ENCODE measurements at places on chromosomes 1 and 21.

GRCh38 chr1:8410791-8411190, 92.9 kb downstream of the SLC45A1 start:
- DNase-seq: no peak

DNA sequence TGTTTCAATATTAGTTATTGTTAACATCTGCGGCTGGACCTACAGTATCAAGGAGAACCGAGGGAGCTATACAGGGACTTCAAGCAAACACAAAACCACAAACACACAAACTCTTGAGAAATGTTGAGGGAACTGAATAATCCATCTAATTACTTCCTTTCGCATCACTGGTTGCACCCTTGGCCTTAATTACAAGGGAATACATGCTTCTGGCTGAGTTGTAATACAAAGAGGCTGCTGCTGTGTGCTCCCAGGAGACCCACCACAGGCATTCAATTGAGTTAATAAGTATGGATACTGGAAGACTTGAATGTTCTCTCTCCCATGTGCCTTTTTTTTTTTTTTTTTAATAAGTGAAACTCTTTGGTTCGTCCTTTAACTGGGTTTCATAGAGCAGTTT, 16.8 kb upstream of the SMYD2 start:
- no peak for DNase-seq

DNA sequence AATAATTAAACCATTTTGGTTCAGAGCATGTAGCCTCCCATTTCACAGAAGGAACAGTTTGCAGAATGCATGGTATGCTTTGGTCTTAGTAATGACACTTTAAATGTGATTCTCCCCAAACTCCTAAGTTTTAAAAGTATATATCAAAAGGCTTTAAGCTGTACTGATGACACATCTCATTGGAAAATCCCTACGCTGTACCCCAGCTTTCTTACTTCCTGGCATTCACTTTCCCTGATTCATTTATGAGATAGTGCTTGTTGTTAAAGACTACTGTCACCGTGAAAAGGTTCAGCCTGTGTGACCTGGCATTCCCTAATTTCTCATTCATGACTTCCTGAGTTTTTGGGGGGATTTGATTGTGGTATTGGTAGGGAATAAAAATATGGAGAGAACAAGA, 53.4 kb downstream of the MPZL1 start:
- DNase-seq: no peak

DNA sequence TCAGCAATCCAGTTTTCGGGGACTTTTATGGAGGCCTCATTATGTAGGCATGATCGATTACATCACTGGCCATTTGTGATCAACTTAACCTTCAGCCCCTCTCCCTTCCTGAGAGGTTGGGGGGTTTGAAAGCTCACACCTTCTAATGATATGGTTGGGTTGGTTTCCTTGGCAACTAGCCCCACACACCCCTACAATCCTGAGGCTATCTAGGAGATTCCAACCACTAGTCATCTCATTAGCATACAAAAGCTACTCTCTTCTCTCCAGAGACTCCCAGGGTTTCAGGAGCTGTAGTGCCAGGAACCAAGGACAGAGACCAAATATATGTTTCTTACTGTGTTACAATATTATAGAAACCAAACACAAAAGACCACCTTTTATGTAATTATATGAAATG, 35.2 kb upstream of the ZNF326 start:
- no peak for DNase-seq

DNA sequence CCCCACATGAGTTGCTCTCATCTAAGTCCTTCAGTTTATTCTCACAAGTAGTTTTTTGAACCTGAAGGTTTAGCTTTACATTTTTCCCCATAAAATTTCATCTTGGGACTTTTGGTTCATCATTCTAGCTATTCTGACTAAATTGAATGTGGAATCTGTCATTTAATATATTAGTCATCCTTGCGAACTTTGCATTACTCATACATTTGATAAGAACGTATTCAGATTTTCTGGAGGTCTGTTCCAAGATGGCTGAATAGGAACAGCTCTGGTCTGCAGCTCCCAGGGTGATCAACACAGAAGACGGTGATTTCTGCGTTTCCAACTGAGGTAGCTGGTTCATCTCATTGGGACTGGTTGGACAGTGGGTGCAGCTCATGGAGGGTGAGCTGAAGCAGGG, 59.8 kb upstream of the CSF1 start:
- no peak for DNase-seq

- DNase-seq: no peak
Measured at GRCh38 chr21:37560385-37560784, 193.8 kb downstream of the DYRK1A start.

- peak; percentile 50 for DNase-seq
Measured at GRCh38 chr1:155977690-155978324, 540 bp downstream of the ARHGEF2 start.

DNA sequence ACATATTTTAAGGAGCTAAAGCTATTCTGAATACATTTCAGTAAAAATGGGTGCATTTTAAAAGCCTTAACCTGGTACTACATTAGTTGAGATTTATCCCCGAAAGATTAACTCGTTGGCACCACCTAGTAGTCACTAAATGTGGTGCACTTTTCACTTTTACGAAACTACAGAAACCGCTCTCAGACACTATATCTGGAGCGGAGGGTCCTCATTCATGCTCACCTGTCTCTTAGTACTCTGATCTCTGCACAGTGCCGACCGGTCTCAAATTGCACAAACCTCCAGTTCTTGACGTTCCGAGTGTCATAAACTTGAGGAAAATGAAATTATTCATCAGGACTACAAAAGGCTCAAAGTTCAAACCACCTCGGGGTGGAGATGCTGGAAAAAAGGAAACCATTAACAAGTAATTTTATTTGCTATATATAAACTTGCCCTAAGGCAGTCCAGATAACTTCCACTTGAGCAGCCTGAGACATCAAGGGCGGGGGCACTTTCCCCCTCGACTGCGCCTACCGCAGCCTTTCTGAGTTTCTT, 722 bp downstream of the LZIC start:
- no peak for DNase-seq

GRCh38 chr1:219664310-219665029, 51.6 kb upstream of the ZC3H11B start:
- no peak for DNase-seq

- no peak for DNase-seq
Measured at GRCh38 chr1:208221291-208221622, 22.9 kb downstream of the PLXNA2 start.

GRCh38 chr1:206001476-206001888, 1.7 kb downstream of the RAB7B start:
- DNase-seq: peak; percentile 39

DNA sequence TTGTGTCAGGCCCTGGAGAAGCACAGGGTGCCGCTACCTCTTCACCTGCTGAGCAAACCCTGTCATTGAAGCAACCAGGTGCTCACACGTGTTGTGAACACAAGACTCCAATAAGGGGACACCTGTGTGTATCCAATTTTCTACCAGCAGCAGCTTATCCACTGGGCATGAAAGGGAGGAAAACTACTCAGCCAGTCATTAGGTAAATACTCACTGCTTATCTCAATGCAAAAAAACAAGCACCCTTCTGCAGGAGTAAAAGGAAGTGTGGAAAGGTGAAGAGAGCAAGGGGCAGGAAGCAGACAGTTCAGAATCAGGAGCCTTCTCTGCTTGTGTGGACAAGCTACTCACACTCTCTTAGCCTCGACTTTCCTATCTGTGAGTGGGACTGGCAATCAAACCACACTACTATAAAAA, 148.9 kb downstream of the ETS2 start:
- DNase-seq: no peak

- DNase-seq: no peak
Measured at GRCh38 chr1:24089027-24089742, 22.8 kb downstream of the MYOM3 start.

- DNase-seq: peak; percentile 31
Measured at GRCh38 chr1:17207966-17208418, 3.1 kb downstream of the PADI1 start.

GRCh38 chr21:22885614-22886013, 1887.4 kb downstream of the NCAM2 start:
- DNase-seq: no peak

DNA sequence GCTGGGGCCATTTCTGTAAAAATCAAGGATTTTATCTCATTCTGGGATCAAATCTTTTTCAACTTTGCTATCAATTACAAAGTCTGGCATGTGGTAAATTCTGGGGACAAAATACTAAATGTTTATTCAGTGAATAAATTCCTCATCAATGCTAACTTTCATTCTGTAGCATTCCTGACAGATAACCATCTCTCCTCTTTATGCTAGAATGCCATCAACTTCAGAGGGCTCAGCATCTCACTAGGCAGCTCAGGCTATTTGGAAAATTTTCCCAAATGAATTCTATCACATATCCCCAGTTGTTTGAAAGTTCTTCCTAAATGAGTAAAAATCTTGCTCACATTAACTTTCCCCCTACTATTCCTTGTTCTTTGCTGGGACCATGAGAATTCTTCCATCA, 163.0 kb upstream of the DAB1 start:
- no peak for DNase-seq

- no peak for DNase-seq
Measured at GRCh38 chr1:24362982-24363614, 43.9 kb downstream of the GRHL3 start.

DNA sequence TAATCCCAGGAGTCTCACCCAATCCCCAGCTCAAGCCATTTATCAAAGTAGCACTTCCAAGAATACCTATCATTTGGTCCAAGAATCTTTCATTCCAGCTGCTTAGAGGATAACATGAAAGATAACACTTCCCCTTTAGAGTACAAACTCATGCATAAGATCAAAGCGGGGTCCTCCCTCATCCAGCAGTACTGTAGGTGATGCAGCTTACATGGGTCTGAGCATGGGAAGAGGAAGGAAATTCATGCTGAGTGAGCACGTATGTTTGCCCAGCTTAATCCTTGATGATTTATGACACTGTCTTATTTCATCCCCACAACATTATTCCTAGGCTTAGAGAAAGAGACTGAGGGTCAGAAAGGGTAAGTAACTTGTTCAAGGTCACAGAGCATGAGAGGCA, 167.1 kb upstream of the GJB5 start:
- DNase-seq: no peak

DNA sequence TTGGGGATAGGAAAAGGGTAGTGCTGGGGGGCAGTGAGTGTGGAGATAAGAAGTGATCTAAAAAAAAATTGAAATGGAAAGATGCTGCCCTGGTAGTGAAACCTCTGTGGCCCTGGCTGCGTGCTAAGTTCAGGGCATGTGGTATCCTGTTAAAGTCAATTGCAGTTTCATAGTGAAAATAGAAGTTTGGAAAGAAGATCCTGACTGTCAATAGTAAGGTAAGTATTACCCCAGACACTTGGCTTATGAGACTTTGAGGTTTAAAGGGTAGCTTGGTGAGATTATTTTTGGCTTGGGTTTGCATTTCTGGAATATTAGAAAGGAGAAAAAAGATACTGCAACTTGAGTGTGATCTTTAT, 6.8 kb downstream of the ARID1A start:
- DNase-seq: no peak

GRCh38 chr1:56435434-56436262, 143.7 kb downstream of the PLPP3 start:
- DNase-seq: no peak

- peak; percentile 35 for DNase-seq
Measured at GRCh38 chr1:154867064-154867825, 2.8 kb downstream of the KCNN3 start.

GRCh38 chr1:87077959-87078639, 163.7 kb downstream of the HS2ST1 start:
- no peak for DNase-seq

DNA sequence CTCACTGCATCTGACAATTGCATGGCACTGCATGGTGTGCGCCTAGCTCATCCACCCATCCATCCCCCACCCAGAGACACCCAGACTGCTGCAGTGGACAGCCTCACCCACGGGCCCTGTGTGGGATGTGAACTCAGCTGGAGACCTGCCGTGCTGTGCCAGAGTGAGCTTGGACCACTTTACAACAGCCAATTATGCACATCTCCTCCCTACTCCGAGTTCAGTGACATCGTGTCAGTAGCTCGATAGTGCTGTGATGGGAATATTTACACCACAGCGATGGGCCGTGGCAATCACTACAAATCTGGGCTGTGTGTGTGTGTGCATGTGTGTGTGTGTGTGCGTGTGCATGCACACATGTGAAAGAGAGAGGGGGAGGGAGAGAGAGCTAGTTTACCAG, 42.5 kb downstream of the TMEM51 start:
- DNase-seq: no peak

DNA sequence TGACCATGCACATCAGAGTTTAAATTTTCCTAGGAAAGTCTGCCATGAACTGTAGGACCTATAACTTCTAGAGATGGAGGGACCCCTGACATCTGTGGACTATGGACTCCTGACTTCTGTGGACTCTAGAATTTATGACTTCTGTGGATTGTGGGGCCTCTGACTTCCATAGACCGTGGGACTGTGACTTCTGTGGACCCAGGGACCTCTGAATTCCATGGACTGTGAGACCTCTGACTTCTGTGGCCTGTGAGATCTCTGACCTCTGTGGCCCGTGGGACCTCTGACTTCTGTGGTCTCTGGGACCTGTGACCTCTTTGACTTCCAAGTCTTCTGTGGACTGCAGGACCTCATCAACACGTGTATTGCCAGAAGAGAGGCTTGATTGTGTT, 36.7 kb downstream of the PEX14 start:
- DNase-seq: no peak

GRCh38 chr1:7863756-7864328, 11.0 kb upstream of the UTS2 start:
- no peak for DNase-seq

DNA sequence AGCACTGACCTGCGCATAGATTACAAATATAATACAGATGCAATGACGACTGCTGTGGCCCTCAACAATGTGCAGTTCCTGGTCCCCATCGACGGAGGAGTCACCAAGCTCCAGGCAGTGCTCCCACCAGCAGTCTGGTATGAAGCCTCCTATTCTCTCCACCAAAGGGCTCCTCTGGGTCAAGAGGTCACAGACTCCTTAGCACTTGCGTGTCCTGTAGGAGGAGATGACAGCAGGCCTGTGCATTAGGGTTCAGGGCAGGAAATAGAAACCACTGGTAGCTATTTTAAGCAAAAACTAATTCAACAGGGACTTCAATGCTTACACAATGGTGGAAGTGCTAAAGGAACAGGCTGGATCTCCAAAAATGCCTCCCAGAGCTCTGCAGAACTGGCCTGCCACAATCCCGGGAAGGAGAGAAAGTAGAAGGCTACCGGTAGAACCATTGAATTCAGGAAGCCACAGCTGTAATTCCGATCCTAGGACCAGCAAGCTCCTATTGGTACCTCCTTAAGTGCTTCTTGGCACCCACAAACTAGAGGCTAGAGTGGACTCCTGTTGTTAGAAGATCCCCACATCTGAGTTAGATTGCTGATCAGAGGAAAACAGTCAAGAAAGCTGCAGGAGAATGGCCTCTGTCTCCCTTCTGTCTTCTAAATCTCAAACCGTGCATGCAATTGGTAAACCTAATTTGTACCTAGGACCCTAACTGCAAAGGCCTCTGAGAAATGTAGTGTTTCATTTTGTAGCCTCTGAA, 12.7 kb upstream of the DYNLT5 start:
- no peak for DNase-seq

All from stimulated activated CD4-positive, alpha-beta T cell treated with anti-CD3 and anti-CD28 coated beads, Interleukin-2, amount 100 ng/mL, for 48 hours (primary cell).